Activated gamma-delta T cell treated with Interleukin-2 at 50 U/mL for 16 hours (primary cell): ENCODE measurements at places on chromosomes 3 and 15.

- DNase-seq, result no peak
Measured at GRCh38 chr3:160709477-160710182, 32.7 kb downstream of the ARL14 start.

DNA sequence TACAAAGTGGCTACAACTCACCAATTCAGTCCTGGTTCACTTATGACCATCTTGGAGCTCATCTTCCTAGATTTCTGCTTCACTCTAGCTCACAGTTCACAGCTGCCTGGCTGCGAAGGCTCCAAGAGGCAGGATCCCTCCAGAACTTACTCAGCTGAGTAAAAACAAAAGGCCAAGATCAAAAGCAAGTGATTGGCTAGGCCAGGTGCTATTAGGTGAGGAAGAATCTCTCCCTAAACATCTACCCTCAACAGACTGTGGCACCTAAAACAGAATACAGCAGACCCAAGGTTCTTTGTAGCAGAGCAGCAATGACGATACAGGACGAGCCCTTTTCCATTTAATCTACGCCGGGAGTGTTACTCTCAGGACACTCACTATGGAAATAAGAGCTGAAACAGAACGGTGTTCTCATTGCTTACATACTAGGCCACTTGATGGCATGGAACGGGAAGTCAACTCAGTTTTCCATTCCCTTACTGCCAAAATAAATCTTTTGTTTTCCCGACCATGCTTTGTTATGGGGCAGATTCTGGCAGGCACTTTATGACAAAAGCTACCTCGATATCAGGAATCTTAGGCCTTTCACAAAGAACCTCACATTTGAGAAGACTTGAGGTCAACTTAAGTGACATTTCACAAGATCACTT, 901 bp downstream of the ICE2 start:
- no peak for DNase-seq

- DNase-seq, result no peak
Measured at GRCh38 chr15:44659056-44659455, 4.4 kb downstream of the SPG11 start.

- no peak for DNase-seq
Measured at GRCh38 chr3:33211444-33211843, 7.2 kb downstream of the SUSD5 start.
